ENCODE measurements at places on chromosomes 11 and 22.

DNA sequence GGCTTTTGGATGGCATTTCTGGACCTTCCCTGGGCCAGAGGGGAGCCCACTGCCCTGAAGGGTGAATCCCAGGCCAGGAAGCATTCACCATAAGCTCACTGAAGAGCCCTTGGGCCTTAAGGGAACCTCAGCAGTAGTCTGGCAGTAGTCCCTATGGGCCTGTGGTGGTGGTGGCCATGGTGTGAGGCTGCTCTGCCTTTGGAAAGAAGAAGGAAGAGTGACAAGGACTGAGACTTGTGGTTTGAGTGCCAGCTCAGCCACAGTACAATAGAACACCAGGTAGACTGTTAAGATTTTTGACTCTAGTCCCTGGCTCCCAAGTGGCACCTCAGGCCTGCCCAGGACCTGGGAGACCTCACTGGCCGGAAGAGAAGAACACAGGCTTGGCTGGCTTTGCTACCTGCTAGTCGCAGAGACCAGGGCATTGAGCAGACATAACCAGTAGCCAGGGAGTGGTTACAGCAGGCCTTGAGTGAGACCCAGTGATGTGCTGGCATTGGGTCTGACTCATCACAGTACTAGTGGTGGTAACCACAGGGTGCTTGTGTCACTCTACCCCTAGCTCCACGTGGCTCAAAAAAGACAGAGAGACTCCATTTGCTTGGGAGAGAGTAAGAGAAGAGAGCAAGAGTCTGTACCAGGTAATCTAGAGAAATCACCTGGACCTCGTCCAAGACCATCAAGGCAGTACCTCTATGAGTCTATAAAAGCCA lies 259.8 kb upstream of the BLID start:
- peak; percentile 67 for DNase-seq

- no peak for DNase-seq
Observed at GRCh38 chr11:20037396-20038153, 122.7 kb downstream of the DBX1 start.

- no peak for DNase-seq
Observed at GRCh38 chr11:15497366-15497765, 382.6 kb downstream of the INSC start.

- no peak for DNase-seq
Observed at GRCh38 chr11:39327302-39327701, 2132.2 kb downstream of the LRRC4C start.

GRCh38 chr22:48642550-48642949 lies 1185.1 kb downstream of the BRD1 start:
- DNase-seq = no peak

GRCh38 chr11:130407978-130408377 lies 20.4 kb downstream of the ADAMTS8 start:
- peak; percentile 87 for DNase-seq

GRCh38 chr11:115544422-115544948 lies 40.3 kb upstream of the CADM1 start:
- DNase-seq = no peak

GRCh38 chr11:111945198-111945597 lies 8.1 kb downstream of the DIXDC1 start:
- DNase-seq = no peak

GRCh38 chr11:121983901-121984300 lies 132.1 kb downstream of the BLID start:
- no peak for DNase-seq

GRCh38 chr11:30852645-30853044 lies 266.5 kb upstream of the MPPED2 start:
- no peak for DNase-seq

GRCh38 chr11:76665172-76665571 lies 5.4 kb downstream of the LRRC32 start:
- no peak for DNase-seq

DNA sequence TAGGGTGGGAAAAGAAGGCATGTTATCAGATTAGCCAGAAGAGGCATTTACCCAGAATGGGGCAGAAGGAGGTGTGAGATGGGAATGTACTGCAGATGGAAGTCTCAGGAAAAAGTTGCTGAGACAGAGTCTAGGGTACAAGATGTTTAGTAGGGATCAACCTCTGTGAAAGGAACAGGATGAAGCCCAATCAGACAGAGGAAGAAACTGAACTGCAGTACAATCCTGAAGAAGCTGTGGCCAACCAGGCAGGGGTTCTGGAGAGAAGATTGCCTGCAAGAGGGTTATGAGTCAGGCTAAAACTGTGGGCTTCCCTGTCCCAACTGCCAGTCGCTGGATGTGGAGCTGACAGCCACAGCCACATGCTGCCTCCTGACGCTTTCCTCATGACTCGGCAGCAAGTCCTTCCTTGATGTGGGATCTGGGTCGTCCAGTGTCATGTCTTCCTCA lies 64.0 kb downstream of the CWC15 start:
- DNase-seq = peak; percentile 88
